ENCODE measurements at places on chromosomes 1 and 21.

GRCh38 chr1:199010492-199010891 is 371.7 kb downstream of the PTPRC start:
- no peak for DNase-seq

- DNase-seq = no peak
Observed at GRCh38 chr21:42476388-42477331, 19.4 kb downstream of the RSPH1 start.

GRCh38 chr1:154666051-154666790 is 58.2 kb upstream of the ADAR start:
- DNase-seq = no peak

GRCh38 chr1:213568929-213569815 is 418.6 kb upstream of the PROX1 start:
- no peak for DNase-seq

DNA sequence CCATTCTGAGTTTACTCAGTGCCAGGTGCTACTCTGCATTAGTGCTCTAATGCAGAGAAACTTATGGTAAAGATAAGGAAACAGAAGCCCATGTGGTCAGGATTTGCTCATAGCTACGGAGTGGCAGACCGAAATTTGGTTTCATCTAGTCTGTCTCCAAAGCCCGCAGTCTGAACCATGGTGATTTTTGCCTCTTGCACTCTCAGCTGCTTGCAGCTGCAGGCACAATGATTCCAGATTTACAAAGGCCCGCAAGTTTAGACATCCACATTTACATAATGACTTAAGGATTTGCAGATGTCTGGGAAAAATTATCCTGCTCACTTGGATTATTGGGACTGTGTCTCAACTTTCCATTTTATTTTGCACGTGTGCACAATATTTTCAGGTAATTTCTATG is 161.3 kb upstream of the KCNJ6 start:
- no peak for DNase-seq

- DNase-seq = no peak
Observed at GRCh38 chr1:20409971-20410370, 76.0 kb downstream of the CAMK2N1 start.

- no peak for DNase-seq
Observed at GRCh38 chr1:197145446-197146024, 934 bp downstream of the ASPM start.

DNA sequence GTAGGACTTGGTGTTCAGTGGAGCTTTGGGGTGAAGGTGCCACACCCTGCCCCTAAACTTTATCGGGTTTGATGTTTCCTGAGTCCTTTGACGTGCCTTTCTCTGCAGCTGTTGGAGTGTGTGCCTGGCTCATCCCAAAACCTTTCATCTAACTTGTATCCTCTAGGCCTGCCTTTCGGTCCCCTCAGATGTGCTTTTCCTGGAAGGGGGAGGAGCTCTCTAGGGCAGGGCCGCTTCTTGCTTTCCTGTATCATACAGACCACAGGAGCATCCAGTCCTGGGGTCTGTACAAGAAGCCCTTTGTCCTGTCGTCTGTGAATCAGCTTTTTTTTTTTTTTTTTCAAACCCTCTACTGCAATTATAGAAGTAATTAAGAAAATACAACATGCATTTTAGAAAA is 35.7 kb downstream of the PTGFRN start:
- DNase-seq = no peak

GRCh38 chr1:162502928-162503327 is 5.3 kb downstream of the UHMK1 start:
- no peak for DNase-seq

DNA sequence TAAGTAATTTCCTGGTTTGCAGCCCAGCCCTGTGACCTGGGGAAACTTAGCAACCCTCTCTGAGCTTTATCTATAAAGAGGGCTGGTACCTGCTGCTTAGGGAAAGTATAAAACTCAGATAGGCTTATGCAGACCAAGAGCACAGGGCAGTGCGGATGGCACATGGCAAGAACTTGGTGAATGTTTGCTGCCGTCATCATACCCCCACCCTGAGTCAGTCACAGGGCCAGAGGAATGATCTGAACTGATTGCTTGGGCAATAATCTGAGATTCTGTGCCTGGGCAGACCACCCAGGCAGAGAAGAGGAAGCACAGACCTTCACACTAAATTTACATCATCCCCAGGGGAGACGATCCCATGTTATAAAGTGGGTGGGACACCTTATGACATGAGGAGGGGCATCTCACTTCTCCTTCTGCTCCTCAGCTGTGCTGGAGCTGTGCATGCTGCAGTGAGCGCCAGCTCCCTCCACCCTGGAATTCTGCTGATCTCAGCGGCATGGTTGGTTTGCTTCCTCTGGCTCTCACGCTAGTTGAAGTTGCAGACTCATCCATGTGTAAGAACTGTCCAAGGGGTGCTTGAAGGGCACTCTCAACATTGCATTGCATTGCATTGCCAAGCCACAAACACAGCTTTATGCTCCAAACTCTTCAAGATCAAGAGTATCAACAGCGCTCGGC is 197.1 kb downstream of the AJAP1 start:
- no peak for DNase-seq

GRCh38 chr1:206415942-206416341 is 54.3 kb upstream of the IKBKE start:
- no peak for DNase-seq

GRCh38 chr1:234613128-234613875 is 3.3 kb upstream of the IRF2BP2 start:
- DNase-seq = peak; percentile 92

GRCh38 chr1:930633-931138 is 7.0 kb downstream of the SAMD11 start:
- no peak for DNase-seq

DNA sequence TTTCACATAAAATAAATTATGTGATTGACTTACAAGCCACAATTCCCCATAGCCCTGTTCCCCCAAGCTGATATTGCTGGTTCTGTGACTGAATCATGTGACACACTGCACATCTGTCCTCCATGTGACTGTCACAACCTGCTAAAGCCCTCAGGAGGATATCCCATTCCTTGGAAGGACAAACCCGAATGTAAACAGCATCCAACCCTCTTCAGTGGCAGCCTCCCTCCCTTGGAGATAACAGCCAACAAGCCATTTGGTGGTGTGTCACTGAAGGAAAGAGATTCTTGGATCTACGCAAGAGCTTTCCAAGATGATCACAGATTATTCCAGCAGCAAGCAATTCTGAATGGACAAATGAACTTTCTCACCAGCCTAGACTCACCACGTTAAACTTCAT is 153.9 kb upstream of the TIAM1 start:
- no peak for DNase-seq

- no peak for DNase-seq
Observed at GRCh38 chr1:87497380-87498203, 168.9 kb downstream of the LMO4 start.

GRCh38 chr1:206457408-206458120 is 12.7 kb upstream of the IKBKE start:
- no peak for DNase-seq

GRCh38 chr1:186512698-186513457 is 52.0 kb upstream of the PDC start:
- DNase-seq = no peak

DNA sequence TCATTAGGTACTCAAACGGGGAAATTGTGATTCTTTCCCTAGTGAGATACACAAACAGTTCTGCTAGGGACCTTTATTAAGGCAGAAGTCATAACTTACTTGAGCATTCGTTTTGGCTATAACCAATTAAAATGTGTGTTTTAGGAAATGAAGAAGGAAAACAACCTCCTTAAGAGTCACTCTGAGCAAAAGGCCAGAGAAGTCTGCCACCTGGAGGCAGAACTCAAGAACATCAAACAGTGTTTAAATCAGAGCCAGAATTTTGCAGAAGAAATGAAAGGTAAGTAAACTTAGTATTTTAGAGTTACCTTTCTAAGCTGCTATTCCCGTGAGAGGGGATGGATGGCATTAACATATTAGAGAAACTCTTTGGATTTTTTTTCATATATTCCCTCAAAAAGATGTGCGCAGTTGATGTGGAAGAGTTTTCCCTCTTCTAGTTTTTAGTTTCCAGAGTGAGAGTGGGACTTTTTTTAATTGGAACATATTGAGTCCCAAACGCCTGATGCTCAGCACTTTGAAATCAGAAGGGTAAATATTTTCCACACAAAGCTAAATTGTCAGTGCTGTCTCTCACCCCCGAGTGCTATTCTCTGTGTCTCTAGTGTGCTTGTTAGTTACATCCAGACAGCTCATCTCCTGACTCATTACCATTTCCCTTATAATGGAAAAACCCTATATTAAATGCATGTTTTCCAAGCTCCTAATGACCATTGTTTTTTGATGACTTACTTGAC is 34.9 kb downstream of the CENPF start:
- DNase-seq = no peak

GRCh38 chr1:195717651-195718050 is 890.6 kb downstream of the KCNT2 start:
- DNase-seq = no peak

GRCh38 chr1:84861988-84862644 is 30.9 kb downstream of the LPAR3 start:
- DNase-seq = no peak

Data from AG09309 (cell line).